Natural killer cell treated with Interleukin-12 subunit alpha and Interleukin-12 subunit beta and Interleukin-15 and Interleukin-18, amount 100 ng/mL, for 72 hours (primary cell): ENCODE measurements at places on chromosomes 1 and 21. TPM values are rescaled to one million over a fixed set of nuclear protein-coding genes. Genes with fewer than 3 reads are reported as not detected.

Gene ERO1B
- 14.3 TPM for total RNA-seq

Gene ZSWIM5
- total RNA-seq, result 1.0 TPM

- H3K4me3 ChIP-seq, result peak overlapping the region; percentile 47
- H3K27me3 ChIP-seq, result peaks cover 20% of the 10 kb centered on the region
- H3K27ac ChIP-seq, result peak overlapping the region; percentile 70
- no peak for DNase-seq
Measured at GRCh38 chr1:15261155-15262002, 14.4 kb downstream of the FHAD1 start.

DNA sequence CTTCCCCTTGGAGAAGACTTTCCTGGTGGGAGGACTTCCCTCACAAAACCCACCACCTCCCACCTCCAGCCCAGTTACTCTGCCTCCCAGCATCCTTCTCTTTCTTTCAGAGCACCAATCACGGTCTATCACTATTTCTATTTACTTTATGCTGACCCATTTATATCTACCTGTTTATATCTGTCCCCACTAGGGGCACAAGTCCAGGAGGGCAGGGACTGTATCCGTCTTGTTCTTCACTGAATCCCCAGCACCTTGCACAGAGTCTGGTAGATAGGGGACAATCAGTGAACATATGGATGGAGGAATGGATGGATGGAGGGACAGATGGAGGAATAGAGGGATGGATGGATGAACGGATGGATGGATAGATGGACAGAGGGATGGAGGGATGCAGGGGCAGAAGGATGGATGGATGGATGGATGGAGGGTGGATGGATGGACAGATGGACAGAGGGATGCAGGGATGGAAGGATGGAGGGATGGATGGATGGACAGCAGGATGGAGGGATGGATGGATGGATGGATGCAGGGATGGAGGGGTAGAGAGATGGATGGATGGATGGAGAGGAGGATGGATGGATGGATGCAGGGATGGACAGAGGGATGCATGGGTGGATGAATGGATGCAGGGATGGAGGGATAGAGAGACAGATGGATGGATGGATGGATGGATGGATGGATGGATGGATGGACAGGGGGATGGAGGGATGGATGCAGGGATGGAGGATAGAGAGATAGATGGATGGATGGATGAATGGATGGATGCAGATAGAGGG lies 5.5 kb downstream of the C1QB start:
- peaks cover 15% of the 10 kb centered on the region for H3K27me3 ChIP-seq
- no peaks in the 10 kb centered on the region for H3K4me1 ChIP-seq
- no peaks in the 10 kb centered on the region for H3K36me3 ChIP-seq
- DNase-seq, result no peak

DNA sequence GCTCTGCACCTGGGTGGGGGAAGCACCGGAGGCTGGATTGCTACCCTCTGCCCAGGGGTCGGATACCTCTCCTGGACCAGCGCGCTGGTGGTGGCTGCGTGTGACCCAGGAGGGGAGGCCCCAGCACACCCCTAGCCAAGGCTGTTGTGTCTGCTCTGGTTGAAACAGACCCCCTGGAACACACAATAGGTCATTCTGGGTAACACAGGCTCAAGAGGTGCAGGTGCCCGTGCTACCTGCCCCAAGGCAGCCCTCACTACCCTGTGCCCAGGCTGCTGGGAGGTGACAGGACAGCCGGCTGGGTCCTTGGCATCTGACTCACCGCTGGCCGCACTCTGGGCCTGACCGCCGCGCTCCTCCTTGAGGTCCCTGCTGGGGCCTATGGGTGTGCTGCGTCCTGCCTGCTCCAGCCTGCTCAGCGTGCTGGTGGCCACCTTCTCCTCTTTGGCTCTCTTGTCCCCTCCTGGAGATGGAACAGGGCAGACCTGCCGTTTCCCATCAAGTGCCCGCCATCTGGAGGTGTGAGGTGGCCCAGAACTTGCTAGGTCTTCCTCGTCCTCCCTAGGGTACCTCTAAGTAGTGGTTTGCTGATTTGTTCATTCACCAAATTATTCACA lies 30.0 kb downstream of the ZBTB17 start:
- no peak for DNase-seq
- H3K4me1 ChIP-seq, result peaks cover 42% of the 10 kb centered on the region
- peak overlapping the region; percentile 88 for H3K27ac ChIP-seq
- H3K36me3 ChIP-seq, result no peaks in the 10 kb centered on the region
- H3K4me3 ChIP-seq, result no peak overlapping the region

- no peak for DNase-seq
- peaks cover 64% of the 10 kb centered on the region for H3K4me1 ChIP-seq
- no peaks in the 10 kb centered on the region for H3K36me3 ChIP-seq
- H3K27ac ChIP-seq, result peak overlapping the region; percentile 89
- H3K27me3 ChIP-seq, result no peaks in the 10 kb centered on the region
- peak overlapping the region; percentile 77 for H3K4me3 ChIP-seq
Measured at GRCh38 chr1:101290922-101291561, 54.2 kb downstream of the S1PR1 start.

DNA sequence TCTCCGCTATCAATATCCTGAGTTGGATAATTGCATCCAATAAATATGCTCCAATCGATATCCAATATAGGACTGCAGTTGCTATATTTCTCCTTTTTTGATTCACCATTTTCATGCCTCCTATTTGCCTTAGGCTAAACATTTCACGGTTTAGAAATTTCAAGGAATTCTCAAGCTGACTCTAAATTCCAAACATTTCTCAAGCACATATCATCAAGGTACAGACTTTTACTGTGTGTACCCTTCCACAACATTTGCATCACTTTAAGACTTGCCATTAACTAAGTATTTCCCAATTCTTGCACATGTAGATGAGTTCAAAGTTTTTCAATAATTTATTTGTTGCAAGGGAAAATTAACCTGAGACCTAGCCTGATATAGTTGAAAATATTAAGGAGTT lies 795.2 kb upstream of the TMPRSS15 start:
- no peak overlapping the region for H3K27ac ChIP-seq
- H3K36me3 ChIP-seq, result peaks cover 4% of the 10 kb centered on the region
- no peak overlapping the region for H3K4me3 ChIP-seq

- no peak overlapping the region for H3K4me3 ChIP-seq
- DNase-seq, result no peak
- H3K4me1 ChIP-seq, result no peaks in the 10 kb centered on the region
Measured at GRCh38 chr1:19735440-19736127, 64.1 kb downstream of the TMCO4 start.

GRCh38 chr1:42168391-42168670 lies 3.8 kb upstream of the GUCA2A start:
- no peak overlapping the region for H3K4me3 ChIP-seq
- H3K27me3 ChIP-seq, result no peaks in the 10 kb centered on the region
- H3K4me1 ChIP-seq, result no peaks in the 10 kb centered on the region
- no peak overlapping the region for H3K27ac ChIP-seq
- DNase-seq, result no peak
- H3K36me3 ChIP-seq, result no peaks in the 10 kb centered on the region

GRCh38 chr1:204438628-204439027 lies 27.0 kb upstream of the PPP1R15B start:
- peaks cover 9% of the 10 kb centered on the region for H3K36me3 ChIP-seq
- DNase-seq, result no peak
- no peaks in the 10 kb centered on the region for H3K27me3 ChIP-seq
- peaks cover 6% of the 10 kb centered on the region for H3K4me1 ChIP-seq
